BE2C (cell line): ENCODE measurements at places on chromosomes 3 and 15.
A peak's percentile ranks its signal among the peaks of the same experiment; 100 is the strongest.

DNA sequence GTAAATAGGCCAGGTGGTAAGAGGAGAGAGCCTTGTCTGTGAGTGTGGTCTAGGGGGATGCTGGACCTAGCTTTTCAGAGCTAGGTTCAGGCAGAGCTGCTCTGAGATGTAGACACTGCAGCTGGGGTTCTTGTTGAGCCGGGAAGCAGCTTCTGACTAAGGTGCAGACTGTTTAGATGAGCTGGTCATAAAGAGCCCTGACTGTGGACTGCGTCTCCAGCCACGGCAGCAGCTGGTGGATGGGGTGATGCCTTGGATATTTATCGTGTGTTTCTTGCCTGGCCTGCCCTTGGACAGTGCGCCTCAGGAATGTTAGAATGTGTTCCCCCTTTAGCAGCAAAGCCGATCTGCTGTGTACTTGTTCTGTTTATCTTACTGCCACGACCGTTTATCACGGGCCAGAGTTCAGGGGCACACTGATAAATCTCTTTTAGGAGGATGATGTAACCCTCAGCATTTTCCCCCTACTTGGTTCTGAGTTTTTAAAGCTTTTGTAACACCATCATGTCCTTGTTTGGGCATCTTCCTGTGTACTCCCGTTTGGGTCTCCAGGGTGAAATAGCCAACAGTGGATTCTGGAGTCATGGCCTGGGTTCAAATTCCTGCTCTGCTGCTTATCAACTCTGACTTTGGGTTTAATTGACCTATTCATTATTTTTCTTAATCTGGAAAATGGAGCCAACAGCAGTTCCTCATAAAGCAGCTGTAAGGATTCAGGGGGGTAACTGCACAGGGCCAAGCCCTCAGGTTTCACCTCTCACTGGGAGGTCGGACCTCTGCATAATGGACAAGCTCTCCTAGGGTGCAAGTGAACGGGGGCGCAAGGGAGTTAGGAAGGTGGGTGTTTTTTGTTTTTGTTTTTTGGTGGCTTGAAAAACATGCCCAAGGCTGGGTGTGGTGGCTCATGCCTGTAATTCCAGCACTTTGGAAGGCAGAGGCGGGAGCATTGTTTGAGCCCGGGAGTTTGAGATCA, 51.4 kb downstream of the FLNB start:
- DNase-seq, result peak; percentile 18

- no peak for DNase-seq
Measured at GRCh38 chr3:166303681-166304080, 466.5 kb upstream of the BCHE start.

- no peak for DNase-seq
Measured at GRCh38 chr3:119062892-119063291, 28.2 kb upstream of the IGSF11 start.

GRCh38 chr3:119815716-119816115, 33.8 kb downstream of the NR1I2 start:
- no peak for DNase-seq

GRCh38 chr3:59426821-59427565, 377.2 kb upstream of the CFAP20DC start:
- no peak for DNase-seq

- DNase-seq, result no peak
Measured at GRCh38 chr15:91887321-91887720, 33.8 kb downstream of the SLCO3A1 start.

DNA sequence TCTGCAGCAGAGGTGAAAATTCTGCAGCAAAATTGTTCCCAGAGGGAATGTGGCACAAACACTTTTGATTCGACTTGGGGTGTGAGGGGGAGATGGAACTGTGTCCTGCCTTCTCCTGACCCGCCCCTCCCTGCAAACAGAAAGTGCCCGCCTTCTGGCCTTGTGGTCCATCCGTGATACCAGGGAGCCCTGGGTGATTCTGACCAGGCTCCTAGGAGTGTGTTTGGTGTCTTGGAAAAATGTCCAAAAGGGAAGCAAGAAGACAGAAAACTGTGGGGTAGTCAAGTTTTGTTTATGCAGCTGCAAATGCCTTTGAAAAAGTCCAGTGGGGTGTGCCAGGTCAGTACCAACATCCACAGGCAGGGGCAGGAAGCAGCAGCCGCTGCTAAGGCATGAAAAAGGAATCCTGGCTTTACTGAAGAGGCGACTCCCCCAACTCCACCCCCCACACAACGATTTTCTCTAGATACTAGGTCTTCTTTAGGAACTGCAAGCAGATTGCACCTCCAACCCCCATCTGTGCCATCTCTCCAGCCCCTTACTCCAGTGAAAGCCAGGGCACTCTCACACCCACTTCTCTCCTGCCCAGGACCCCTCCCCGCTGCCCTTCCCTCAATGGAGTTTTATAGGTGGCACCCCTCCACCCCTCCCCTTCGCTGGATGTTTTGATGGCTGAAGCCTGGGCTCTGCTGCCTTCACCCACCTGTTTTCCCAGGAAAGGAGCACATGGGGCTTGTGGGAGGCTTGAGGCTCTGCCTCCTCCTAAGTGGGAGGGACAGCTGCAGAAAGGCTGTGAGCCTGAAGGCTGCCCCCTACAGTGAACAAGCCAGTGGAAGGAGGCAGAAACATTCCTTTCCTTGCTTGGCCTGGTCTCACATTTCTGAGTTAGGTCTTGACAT, 82.4 kb upstream of the HERC1 start:
- DNase-seq, result no peak

- DNase-seq, result peak; percentile 48
Measured at GRCh38 chr15:100869151-100869999, 10.3 kb upstream of the ALDH1A3 start.

GRCh38 chr3:187954873-187955586, 198.9 kb upstream of the LPP start:
- no peak for DNase-seq

DNA sequence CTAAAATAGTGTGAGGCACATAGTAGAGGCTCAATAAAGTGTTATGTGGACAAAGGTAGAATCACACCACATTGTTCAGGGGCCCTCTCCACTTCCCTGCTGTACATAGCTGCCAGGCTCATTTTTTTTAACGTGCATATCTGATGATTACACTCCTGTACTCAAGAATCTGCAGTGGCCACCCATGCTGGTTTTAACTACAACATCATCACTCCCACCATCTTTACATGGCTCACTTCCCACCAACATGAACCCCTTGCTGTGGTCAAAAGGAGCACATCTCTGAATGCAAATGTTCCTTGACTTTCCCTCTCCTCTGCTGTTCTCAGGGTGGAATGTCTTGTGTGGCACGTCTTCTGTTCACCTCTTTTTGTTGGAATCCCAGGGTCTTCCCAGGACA, 76.7 kb downstream of the FEM1B start:
- no peak for DNase-seq

DNA sequence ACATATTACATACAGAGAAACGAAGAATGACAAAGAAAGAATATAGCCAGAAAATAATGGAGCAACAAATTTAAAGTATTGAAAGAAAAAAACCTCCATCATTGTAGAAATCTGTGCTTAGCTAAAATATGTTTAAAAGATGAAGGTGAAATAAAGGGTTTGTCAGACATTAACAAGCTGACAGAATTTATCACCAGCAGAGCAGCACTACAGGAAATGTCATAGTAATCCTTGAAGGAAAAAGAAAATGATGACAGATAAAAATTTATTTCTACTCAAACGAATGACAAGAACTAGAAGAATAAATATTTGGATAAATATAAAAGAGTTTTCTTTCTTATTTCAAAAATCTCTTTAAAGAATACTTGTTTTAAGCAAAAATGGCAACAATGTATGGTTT, 40.6 kb upstream of the OTOL1 start:
- DNase-seq, result no peak

DNA sequence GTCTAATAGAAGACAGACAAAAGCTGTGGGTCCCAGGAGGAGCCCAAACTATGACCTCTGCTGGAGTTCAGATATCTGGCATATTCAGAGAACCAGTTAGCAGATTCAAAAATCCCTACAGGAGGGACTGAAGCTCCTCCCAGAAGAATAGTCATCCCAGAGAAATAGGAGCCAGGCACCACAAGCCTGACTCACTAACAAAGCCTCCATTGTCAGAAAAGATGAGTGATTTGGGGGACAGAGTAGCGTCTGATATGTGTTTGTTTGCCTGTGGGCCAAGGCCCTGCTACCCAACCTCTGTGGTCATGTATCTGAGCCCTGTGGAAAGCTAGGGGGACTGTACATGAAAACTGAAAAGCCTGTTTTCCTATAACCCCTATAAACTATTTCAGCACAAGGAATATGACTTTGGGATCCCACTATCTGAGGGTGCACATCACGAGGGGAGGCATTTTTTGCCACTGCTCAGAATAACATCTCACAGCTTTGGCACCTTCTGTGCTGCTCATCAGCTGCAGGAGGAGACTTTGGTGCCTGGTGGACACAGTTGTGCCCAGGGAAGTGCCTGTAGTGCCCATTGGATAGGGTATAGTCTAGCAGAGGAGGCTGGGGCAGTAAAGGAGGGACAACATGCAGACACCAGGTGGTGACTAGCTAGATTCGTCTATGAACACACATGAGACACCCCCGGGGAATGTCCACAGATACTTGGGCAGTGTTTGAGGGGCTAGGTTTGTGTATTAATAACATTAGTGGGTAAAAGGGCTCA, 9.7 kb upstream of the LARP6 start:
- no peak for DNase-seq

DNA sequence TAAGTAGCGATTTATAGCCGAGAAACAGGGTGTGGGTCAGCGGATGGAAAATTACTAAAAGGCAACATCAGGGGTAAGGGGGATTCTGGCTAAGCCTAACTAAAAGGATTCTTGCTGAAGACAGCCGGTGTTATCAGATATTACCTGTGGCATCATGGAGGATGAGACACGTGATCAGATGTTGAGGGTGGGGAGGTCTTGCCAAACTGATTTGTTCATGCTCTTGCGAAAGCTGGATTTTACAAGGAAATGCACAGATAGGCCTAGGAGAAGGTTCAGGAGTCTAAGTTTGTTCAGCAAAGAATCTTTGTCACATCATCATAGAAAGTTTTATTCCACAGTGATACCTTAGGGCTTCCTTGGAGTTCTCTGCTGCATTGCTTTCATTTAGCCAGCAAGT, 396.8 kb upstream of the TBL1XR1 start:
- DNase-seq, result no peak

- no peak for DNase-seq
Measured at GRCh38 chr3:119308355-119308754, 14.2 kb downstream of the ARHGAP31 start.

DNA sequence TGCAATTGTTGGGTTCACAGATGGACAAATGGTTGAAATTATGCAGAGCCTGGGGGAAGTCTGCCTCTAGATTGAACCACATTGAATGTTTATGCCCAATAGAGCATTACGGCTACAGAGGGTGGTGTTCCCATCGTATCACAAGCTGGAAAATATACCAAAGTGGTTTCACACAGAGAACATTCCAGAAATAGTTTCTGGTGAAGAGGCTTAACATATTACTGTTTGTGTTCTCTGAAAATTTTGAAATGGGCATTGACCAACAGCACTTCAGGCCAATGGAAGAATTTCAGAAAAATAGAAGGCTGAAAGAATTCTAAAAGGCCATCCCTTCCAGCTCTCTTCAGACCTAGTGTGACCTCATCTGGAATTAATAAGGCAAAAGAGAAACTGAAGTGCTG, 203.9 kb downstream of the NEK10 start:
- no peak for DNase-seq

DNA sequence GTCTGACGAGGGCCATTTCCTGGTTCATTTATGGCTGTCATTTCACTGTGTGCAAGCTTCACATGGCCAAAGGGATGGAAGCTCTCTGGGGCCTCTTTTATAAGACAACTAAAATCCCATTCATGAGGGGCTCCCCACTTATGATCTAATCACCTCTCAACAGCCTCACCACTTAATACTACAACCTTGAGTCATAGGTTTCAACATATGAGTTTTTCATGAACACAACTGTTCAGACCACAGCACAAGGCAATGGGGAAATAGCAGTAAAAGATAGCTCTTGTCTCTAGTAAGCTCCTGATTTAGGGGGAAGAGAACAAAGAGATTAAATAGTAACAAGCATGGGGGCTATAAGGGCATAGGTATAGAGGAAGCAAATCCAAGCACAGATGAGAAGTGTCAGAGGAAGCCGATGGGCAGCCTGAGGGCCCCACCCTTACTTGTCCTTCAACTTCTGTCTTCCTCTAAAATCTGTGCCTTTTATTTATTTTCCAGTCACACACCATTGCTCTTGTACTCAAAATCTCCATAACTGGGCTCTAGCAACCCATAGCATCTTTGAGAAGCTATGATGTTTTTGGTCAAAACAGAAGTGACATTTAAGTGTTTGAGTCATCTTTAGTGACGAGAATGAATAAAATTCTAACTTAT, 329.1 kb downstream of the UNC13C start:
- no peak for DNase-seq

DNA sequence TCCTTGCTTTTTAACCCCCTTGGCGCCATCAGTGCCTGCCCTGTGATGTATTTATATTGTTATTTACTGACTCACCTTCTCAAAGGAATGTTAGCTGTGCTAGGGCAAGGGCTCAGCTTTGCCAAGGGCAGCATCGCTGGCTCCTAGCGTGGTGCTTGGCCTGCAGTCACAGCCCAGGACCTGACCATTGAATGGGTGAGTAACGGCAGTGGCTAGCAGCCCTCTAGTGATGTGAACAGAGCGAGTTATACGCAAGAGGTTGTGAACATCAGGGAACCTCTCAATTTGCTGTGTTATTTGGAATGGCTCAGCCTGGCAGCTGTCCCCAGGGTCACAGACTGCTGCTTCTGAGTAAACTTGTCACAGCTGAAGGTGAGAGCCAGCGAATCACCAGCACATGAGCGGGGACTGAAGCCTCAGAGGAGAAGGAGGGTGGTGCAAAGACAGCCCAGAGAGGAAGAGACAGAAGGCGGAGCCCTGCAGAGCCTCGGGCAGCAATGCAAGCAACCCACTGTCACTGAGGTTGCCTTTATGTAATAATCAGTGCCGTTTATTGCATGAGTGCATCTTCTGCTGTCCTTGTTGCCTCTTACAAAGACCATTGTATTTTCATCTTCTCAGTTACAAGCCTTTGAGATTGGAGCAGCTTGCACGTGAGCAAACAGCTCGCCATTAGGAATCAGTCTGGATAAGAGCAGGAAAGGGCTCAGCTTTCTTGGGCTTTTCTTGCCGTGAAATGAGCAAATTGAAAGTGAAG, 158.3 kb downstream of the SLCO3A1 start:
- peak; percentile 22 for DNase-seq

- no peak for DNase-seq
Measured at GRCh38 chr3:94069194-94069813, 6.4 kb downstream of the NSUN3 start.

DNA sequence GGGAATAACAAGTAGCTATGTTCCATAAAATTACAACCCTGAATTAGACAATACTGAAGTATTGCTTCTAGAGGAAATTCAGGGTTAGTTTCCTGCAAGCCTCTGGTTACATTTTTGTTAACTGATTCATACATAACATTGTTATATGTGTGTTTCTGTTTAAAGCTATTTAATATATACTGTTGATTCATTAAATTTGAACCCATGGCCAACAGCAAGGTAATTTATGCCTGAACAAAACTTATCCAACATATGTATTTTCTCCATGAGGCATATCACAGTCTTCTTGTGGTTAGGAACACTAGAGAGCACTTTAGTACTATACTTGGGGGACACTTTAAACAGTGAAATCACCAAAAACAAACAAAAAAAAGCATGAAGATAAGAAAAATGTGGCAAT, 47.7 kb upstream of the PTX3 start:
- DNase-seq, result no peak
